ENCODE measurements at places on chromosomes 6 and 20.
A peak's percentile ranks its signal among the peaks of the same experiment; 100 is the strongest.

- DNase-seq = no peak
These were observed 8.5 kb downstream of the MYLIP start for GRCh38 chr6:16137451-16137801.

- no peak for DNase-seq
These were observed 56.4 kb downstream of the LYRM4 start for GRCh38 chr6:5204376-5204775.

DNA sequence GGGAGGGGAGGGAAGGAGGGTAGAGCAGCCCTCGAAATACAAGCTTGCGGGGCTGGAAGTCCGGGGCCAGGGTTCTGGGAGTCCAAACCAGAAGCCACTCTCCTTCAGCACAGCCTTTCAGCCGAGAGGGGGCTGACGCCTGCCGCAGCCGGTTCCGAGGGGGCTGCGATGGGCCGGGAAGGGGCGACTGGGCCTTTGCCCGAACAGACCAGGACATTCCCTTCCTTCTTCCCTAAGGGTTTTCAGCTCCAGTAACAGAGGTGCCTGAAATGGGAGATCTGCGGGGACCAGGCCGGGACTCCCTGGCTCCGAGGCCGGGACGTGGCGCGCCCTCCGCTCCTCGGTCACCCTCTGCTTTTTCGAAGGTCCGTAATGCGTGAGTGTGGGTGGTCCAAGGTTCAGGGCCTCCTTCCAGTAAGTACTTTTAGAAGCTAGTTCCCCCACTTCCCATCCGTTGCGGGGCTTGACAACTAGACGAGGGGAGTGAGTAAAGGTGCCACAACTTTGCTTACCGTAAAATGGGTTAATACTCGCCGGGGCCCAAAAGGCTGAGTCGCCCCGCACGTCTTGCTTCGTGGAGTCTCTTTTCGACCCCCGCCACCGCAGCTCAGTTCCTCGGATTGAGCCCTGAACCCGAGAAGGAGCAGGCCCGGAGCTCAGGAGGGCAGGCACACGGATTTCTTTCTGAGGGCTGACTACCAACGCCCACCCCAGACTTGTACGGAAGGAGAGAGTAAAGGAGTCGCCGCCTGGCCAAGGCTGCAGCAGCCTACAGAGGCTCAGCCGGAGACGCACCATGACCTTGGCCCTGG is 2.9 kb upstream of the OLIG3 start:
- no peak for DNase-seq

GRCh38 chr6:26284537-26285142 is 80.4 kb upstream of the BTN3A2 start:
- no peak for DNase-seq

DNA sequence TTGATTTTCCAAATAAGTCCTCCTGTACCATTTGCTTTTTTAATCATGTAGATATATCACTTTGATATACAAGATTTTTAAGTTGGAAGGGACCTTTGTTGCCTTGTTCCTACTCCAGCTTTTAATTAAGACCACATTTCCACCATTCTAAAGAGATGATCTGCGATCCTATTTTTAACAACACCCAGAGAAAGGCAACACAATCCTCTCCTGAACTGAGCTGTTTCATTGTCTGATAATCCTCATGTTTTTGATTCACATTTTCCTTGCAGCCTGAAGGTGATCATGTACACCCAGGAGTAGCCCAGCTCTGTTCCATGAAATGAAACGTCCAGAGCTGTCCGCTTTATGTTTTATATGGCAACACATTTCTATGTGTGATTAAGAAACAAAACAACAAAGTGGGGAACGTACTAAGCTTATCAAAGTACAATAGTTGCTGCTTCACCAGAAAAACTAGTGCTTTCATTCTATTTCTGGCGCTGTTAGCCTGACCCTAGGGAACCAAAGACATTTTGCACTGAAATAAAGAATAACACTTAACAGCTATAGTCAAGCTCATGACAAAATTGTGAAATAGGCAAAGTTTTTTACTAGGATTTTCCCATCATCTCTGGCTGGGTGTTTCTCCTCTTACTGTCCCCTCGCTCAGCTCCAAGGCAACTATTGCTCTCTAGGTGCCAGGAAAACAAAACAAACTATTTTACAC is 22.6 kb upstream of the TRAF3IP2 start:
- peak; percentile 73 for DNase-seq

GRCh38 chr20:41293269-41294037 is 24.1 kb downstream of the ZHX3 start:
- no peak for DNase-seq

- no peak for DNase-seq
These were observed 524.6 kb upstream of the JARID2 start for GRCh38 chr6:14721103-14721758.

DNA sequence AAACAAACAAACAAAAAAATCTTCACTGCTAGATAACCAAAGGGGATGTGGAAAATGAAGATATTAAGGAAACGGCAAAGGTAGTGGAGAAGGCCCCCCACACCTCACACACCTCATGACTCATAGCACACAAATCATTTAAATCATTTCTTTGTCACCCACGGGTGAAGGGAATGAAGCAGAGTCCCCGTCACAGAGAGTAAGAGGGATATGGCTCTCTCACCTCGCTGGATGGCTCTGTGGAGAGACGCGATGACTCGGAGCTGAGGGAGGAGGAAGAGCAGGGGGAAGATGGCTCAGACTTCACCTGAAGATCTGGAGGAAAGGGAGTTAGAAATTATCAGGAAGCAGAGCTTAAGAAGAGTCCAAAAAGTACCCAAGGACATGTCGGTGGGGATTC is 1.2 kb downstream of the ATF6B start:
- DNase-seq = no peak

GRCh38 chr6:163577404-163577803 is 162.9 kb downstream of the QKI start:
- DNase-seq = no peak

DNA sequence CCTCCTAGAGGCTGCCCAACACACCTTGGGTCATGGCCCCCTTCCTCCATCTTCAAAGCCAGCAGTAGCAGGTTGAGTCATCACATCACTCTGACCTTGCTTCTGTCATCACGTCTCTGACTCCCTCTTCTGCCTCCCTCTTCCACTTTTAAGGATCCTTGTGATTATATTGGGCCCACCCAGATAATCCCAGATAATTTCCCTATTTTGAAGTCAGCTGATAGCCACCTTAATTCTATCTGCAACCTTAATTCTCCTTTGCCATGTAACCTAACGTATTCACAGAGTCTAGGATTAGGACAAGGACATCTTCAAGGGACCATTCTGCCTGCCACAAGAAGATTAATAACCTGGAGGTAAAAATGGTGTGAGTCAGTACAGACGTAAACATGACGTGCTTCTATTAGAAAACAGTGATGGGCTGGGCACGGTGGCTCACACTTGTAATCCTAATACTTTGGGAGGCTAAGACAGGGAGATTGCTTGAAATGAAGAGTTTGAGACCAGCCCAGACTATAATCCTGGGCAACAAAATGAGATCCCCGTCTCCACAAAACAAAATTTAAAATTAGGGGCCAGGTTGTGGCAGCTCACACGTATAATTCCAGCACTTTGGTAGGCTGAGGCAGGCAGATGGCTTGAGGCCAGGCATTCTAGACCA is 3.3 kb downstream of the ZSWIM3 start:
- DNase-seq = no peak

- DNase-seq = no peak
These were observed 551.3 kb upstream of the EPHA7 start for GRCh38 chr6:93970684-93971083.

GRCh38 chr6:48027704-48028435 is 83.1 kb downstream of the PTCHD4 start:
- DNase-seq = no peak

GRCh38 chr6:134529305-134529704 is 211.4 kb upstream of the SGK1 start:
- no peak for DNase-seq

DNA sequence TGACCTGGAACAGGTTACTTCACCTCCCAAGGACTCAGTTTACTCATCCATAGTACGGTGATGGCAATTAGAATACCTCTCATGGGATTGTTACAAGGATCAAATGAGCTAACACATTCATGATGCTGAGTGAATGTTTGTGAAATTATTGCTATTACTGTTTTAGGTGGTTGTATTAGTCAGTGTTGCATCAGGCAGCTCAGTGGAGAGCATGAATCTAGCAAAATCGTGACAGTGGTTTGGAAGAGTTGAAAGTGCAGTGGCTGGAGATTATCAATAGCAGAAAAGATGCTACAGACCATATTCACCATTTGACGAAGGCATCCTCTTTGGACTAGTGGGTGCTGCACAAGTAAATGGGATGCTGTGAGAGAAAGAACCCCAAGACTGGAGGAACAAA is 50.4 kb upstream of the CTNNBL1 start:
- peak; percentile 18 for DNase-seq
